ENCODE measurements at places on chromosomes 12 and 14.
A peak's percentile ranks its signal among the peaks of the same experiment; 100 is the strongest.

DNA sequence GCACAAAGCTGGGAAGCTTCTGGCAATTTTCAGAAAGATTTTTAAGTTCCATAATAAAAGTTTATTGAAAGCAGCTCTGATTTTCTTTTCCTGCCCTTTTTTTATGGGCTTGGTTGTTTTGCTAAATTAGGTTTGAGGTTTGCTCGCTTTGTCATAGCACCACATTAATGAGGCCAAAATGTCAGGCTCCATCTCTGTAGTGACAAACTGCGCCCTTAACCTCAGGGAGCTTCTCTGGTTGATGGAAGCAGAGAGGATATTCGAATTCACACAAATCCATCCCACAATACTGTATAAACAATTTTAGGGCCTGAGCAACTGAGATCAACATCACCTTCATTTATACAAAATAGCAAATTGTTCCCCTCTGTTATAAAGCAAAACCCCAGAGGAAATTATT is 342.6 kb upstream of the TMPO start:
- no peak overlapping the region for H3K27ac ChIP-seq
- no peak overlapping the region for H3K4me3 ChIP-seq
- no peaks in the 10 kb centered on the region for H3K27me3 ChIP-seq

GRCh38 chr12:103547929-103548328 is 39.1 kb upstream of the STAB2 start:
- H3K4me3 ChIP-seq, result no peak overlapping the region
- no peak overlapping the region for H3K27ac ChIP-seq
- no peak for DNase-seq
- H3K36me3 ChIP-seq, result no peaks in the 10 kb centered on the region
- peaks cover 4% of the 10 kb centered on the region for H3K4me1 ChIP-seq

DNA sequence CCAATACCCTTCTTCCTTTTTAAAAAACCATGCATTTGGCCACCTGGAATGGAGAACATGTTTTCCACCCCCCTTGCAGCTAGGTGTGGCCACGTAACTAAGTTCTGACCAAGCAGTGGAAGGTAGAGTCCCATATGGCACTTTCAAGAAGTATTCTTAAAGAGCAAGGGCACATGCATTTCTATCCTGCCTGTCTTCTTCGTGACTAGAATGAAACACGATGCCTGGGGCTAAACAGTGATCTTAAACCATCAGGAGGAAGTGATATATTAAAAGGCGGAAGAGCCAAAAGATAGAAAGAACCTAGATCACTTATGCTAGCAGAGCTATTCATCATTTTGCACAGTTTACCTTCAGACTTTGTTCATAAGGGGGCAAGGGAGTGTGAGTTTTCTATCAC is 16.0 kb upstream of the DDX11 start:
- no peak overlapping the region for H3K4me3 ChIP-seq
- DNase-seq, result no peak
- H3K4me1 ChIP-seq, result no peaks in the 10 kb centered on the region
- no peaks in the 10 kb centered on the region for H3K27me3 ChIP-seq

DNA sequence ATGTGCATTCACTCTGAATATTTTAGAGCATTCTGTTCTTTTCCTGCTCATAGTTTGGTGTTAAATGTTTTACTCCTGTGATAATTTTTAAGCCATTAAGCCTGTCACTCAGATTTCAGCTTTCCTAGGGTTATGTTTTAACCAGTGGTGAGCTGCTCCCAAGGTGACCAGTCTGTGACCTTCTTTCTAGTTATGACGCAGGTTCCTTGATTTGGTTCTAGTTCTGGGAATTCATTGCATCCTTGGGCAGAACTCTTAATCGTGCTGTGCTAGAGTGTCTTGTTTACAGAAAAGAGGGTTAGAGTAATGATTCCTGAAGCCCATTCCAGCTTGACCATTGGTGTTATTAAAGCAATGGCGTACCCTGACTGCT is 2.2 kb downstream of the GABARAPL1 start:
- no peaks in the 10 kb centered on the region for H3K36me3 ChIP-seq
- H3K27ac ChIP-seq, result no peak overlapping the region
- H3K4me3 ChIP-seq, result no peak overlapping the region

GRCh38 chr12:120429368-120429767 is 8.5 kb upstream of the COX6A1 start:
- no peaks in the 10 kb centered on the region for H3K36me3 ChIP-seq
- H3K27ac ChIP-seq, result no peak overlapping the region
- H3K4me1 ChIP-seq, result no peaks in the 10 kb centered on the region
- H3K27me3 ChIP-seq, result no peaks in the 10 kb centered on the region

GRCh38 chr12:43309959-43310358 is 242.0 kb downstream of the ADAMTS20 start:
- H3K36me3 ChIP-seq, result no peaks in the 10 kb centered on the region
- H3K27me3 ChIP-seq, result no peaks in the 10 kb centered on the region
- no peak for DNase-seq
- no peaks in the 10 kb centered on the region for H3K4me1 ChIP-seq
- H3K27ac ChIP-seq, result no peak overlapping the region
- H3K4me3 ChIP-seq, result no peak overlapping the region

GRCh38 chr12:119678459-119678858 is 10.5 kb downstream of the PRKAB1 start:
- no peak overlapping the region for H3K4me3 ChIP-seq
- no peaks in the 10 kb centered on the region for H3K27me3 ChIP-seq
- H3K36me3 ChIP-seq, result peaks cover 40% of the 10 kb centered on the region
- DNase-seq, result no peak
- peaks cover 20% of the 10 kb centered on the region for H3K4me1 ChIP-seq

DNA sequence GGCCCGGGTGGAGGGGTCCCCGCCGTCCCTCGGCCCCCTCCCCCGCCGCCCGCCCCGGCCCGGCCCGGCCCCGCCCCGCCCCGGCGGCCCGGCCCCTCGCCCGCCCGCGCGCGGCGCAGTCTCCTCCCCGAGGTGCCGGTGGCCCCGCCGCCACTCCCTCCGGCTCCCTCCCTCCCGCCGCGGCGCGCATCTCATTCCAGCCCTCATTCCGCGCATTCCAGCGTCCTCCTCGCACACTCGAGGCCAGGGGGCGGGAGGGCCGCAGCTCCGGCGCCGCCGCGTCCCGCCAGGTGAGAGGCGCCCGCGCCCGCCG is at the start of gene TEAD4:
TSS of gene TEAD4 (plus strand) at position 206 of the 313 bp plus-strand sequence.
- no peak for DNase-seq
- H3K4me3 ChIP-seq, result peak within 1 kb of the TSS; percentile 44
- no peaks in the 10 kb centered on the region for H3K36me3 ChIP-seq
- peaks cover 11% of the 10 kb centered on the region for H3K27me3 ChIP-seq
- H3K27ac ChIP-seq, result no peak within 1 kb of the TSS

- DNase-seq, result no peak
- no peaks in the 10 kb centered on the region for H3K36me3 ChIP-seq
- H3K27ac ChIP-seq, result peak within 1 kb of the TSS; percentile 59
- peak within 1 kb of the TSS; percentile 66 for H3K4me3 ChIP-seq
Measured at GRCh38 chr14:50396631-50397389, at the start of gene CDKL1. TSS of gene CDKL1 (minus strand) at chr14:50396881. CDS start at chr14:50395868, 1,013 bp downstream.

DNA sequence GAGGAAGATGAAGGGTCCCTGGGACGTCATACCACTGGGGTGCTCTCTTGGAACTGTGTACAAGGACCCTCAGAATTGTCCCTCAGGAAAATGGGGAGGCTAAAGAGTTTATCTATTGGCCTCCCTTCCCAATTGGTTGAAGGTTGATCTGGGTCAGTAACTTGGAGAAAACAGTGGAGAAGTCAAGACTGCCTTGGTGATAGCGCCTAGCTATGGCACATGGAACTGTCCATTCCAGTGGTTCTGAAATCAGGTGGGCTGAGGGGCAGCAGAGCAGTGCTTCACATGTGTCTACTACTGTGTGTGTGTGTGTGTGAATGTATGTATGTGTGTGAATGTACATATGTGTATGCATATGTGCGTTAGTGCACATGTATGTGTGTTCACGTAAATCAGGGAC is 316.1 kb downstream of the AACS start:
- H3K27me3 ChIP-seq, result no peaks in the 10 kb centered on the region
- no peak overlapping the region for H3K27ac ChIP-seq
- no peak overlapping the region for H3K4me3 ChIP-seq
- DNase-seq, result no peak
- no peaks in the 10 kb centered on the region for H3K4me1 ChIP-seq

DNA sequence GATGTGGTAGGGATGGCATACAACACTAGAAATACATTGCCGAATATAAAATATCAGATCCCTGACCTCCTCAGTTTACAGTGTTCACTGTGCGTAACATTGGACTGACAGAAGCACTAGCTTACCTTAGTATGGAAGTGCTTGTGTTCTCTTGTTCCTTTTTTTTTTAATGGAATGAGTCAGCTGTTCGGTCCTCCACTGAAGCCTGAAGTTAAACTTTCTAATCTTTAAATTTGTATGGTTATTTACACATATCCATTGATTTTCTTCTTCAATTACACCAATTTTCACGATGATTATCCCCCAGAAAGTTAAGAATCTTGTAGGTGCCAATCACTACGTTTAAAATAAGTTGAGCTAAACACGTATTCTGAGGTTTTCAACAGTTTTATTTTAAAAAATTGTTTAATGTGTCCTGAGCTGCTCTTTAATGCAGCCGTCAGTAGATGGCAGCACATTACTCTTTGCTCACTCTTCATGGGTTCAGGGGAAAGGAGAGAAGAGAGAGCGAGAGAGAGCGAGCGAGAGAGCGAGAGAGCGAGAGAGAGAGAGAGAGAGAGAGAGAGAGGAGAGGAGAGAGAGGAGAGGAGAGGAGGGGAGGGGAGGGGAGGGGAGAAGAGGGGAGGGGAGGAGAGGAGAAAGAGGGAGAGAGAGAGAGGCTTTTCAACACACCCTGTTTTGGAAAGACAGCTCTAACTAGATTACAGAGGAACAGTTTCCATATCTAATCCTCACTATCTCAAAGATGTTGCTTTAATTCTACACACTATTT is 134.7 kb upstream of the SCAF11 start:
- no peaks in the 10 kb centered on the region for H3K27me3 ChIP-seq
- no peaks in the 10 kb centered on the region for H3K4me1 ChIP-seq

GRCh38 chr14:55477680-55478079 is 37.3 kb upstream of the TBPL2 start:
- H3K4me1 ChIP-seq, result no peaks in the 10 kb centered on the region
- H3K27ac ChIP-seq, result no peak overlapping the region
- H3K36me3 ChIP-seq, result no peaks in the 10 kb centered on the region
- H3K4me3 ChIP-seq, result no peak overlapping the region
- DNase-seq, result no peak
